ENCODE measurements at places on chromosomes 1 and 21.

GRCh38 chr1:40939320-40940059 is 40.0 kb upstream of the CTPS1 start:
- DNase-seq, result no peak

DNA sequence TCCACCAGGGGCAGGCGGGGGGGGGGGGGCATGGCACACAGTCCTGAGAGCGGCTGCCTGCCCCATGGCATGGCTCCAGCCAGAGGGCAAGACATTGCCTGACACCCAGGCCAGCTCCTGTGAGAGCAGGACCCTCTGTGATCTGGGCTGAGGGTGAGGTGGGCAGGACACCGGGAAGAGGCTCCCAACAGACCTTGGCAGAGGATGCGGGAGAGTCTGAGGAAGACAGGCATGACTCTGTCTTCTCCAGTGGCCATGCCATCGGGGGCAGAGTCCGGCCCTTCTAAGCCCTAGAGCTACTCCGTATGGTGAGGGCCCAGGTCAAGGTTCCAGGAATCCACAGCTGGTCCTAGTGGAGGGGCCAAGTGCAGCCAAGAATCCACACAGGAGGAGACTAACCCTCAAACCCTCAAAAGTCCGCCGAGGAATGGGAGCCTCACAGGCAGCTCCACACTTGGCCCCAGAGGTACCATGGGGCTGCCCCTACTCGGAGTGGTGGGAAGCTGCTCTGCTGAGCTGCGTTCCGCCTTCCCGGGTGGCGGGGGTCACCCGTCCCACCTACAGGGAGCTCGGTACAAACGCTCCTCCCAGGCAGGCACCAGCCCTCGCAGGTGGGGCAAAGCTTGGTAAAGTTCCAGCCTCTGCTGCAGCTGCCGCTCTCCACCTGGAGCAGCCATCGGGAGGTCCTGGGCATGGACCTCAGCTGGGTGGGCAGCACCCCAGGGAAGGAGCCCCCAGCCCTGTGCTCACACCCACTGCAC is 6.5 kb downstream of the ACTRT2 start:
- no peak for DNase-seq

- no peak for DNase-seq
These were observed 59.2 kb upstream of the ATP5PO start for GRCh38 chr21:33974513-33975468.

DNA sequence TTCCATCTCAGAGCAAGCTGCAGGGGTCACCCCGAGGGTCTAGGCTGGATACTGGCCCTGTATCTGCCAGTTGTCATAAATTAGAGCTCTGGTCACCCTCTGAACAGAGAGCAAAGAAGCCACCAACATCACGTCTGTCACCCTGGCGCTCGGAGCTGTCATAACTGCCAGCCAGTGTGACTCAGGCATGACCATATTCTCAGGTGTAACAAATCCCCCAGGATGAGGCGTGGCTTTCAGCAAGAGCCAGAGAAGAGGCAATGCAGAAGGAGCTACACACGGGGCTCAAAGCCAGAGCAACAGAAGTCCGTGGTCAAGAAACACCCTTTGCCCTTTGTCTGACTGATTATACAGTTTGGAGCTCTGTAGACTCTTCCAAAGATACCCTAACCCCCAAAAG is 40.0 kb downstream of the PRAMEF20 start:
- no peak for DNase-seq

DNA sequence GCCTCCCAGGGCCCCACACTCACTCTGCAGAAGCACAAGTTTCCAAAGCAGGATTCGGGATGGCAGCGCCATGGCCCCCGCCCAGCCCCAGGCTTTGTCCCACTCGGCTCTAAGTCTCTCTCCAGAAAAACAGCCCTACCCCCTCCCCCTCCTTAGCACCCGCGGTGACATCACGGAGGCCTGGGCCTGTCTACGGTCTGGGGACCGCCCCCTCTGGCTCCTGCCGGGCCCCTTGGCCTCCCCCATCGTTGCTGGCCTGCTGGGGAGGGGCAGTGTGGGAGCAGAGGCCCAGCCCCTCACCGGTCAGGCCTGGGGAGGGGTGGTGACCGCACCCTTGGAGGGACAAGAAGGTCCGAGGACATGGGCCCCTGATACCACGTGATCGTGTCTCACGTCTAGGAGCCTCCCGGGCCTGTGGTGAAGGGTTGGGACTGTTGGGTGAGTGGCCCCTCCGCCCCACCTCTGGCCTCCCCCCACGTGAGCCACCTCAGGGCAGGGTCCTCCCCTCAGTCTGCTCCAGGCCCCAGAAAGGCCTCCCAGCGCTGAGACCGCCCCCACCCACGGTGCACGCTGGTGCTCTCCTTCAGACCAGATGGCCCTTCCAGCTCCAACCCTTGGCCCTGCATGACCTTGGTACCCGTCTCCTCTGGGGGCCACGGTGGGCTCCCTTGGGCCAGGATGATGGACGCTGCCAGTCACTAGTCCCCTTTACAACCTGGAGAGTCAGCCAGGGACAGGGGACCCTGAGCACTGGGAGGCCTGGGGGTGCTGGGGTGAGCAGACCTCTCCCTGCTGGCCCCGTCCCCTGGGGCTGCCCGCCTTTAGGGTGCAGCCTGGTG is at the start of gene MXRA8:
Gene MXRA8, minus strand, starts transcription at position 123 of the 839 bp plus-strand sequence. Its CDS starts 51 bp downstream, at position 72.
- no peak for DNase-seq

GRCh38 chr1:237470712-237471338 is 419.9 kb downstream of the ZP4 start:
- DNase-seq, result no peak

DNA sequence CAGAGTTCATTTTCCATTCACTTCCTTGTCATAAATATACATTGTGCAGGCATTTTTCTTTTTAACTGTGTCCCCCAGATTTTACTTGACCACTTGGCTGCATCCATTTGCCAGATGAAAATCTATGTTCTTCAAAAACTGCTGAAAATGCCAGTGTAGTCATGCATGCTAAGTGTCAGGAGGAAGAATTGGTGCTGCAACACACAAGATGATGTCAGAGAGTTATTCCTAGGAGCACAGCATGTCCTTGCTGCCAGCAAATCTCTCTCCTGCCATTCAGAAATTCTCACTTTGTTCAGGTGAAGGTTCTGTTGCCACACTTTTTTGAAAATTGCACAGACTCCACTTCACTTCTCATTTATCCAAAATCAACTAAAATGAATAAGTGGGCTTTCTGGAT is 106.4 kb upstream of the MAGI3 start:
- DNase-seq, result no peak
